Cerebellar nuclear complex (tissue), 1 donor: ENCODE measurements at places on chromosomes 11 and 22.

GRCh38 chr11:20894296-20894695 lies 224.9 kb downstream of the NELL1 start:
- DNase-seq, result no peak

- DNase-seq, result no peak
Observed at GRCh38 chr11:66183494-66184048, 84.9 kb upstream of the RAB1B start.

GRCh38 chr11:58509748-58510147 lies 1.8 kb upstream of the OR5B21 start:
- DNase-seq, result no peak

DNA sequence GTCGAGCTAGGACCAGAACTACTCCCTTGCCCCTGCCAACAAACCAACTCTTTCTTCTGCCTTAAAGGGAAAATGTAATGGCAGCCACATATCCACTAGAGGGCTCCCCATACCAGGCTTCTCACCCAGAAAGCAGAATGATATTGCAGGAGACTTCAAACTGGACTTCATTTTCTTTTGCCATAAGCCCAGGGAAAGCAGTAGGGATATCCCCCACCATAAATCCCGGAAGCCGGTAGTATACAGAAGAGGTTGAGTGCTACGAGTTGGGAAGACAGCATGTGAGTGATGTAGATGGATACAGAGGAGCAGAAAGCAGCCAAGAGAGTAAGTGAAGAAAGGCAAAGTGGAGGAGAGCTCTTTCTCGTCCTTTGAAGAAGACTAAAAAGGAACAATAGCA lies 12.1 kb downstream of the PLAAT5 start:
- DNase-seq, result no peak

- no peak for DNase-seq
Observed at GRCh38 chr11:1969035-1969434, 21.9 kb downstream of the MRPL23 start.

- DNase-seq, result no peak
Observed at GRCh38 chr11:88398372-88398771, 60.8 kb upstream of the CTSC start.

DNA sequence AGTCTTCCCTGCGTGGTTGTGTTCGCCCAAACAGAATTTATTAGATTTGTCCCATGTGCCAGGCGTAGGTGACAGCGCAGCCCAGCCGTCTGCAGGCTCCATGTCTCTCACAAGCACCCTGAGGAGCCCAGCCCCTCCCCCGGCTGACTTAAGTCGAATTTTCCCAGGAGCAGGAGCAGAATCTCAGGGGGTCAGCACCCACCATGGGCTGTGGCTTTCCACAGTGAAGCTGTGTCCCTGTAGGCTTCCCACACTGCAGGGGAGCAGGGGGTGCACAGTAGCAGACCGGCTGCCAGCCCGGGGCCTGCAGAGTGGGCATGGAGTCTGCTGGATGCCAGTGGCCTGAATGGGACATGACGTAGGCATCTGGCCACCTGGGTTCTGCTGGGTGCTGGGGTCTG lies 16.0 kb downstream of the PARVG start:
- DNase-seq, result no peak

DNA sequence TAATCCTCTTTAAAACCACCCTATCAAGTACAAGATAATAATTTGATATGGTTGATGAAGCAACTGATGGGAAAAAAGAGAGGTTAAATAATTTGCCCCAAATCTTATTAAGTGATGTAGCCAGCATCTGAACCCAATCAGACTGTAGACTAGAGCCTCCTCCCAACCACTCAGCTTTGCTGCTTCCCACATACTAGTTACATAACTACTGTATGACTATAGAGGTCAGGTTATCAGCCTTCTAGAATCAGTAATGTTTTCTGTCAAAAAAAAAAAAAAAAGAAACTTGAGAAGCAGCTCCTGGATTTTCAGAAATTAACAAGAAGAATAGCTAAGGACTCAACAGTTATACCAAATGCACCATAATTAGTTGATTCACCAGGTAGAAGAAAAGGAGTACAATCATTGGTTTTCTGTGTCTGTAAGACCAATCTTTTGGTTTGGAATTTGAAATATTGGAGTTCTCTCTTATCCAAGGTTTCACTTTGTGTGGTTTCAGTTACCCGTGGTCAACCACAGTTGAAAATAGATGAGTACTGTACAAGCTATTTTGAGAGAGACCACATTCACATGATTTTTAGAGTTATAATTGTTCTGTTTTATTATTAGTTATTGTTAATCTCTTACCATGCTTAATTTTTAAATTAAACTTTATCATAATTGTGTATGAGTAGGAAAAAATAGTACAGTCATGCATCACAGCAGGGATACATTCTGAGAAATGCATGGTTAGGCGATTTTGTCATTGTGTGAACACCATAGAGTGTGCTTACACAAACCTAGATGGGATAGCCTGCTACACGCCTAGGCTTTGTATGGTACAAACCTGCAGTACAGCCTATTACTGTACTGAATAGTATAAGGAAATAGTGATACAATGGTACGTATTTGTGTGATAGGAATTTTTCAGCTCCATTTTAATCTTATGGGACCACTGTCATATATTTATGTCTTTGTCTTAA lies 72.2 kb downstream of the PDHX start:
- DNase-seq, result no peak

- DNase-seq, result no peak
Observed at GRCh38 chr11:19892387-19892786, 179.8 kb downstream of the NAV2 start.

DNA sequence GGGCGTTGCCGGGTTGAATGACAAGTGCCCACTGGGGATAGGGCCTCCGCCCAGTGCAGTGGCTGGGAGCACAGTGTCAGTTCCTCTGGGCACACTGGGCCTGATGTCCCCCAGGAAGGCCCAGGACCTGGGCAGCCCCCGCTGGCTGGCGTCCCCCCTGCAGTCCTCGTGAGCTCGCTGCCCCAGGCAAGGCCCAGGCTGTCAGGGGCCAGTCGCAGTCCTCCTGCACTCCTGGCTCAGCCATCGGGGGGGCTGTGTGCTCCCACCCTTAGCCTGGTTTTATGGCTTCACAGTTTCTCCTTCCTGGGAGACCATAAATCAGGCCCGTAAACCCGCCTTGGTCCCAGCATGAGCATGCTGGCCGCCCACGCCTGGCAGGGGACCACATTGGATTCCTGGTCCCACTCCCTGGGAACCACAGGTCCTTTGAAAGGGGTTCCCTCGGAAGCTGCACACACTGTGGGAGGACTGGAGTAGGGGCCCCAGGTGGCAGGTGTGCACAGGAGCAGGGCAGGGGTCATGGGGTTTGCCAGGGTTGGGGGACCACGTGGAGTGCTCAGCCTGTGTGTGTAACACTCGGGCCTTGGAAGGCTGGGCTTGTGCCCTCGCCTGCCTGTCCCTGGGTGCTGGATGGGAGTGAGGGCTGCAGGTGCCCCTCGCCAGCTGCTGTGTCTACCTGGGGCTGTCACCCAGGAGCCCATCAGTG lies 113.6 kb downstream of the KCNQ1OT1 start:
- no peak for DNase-seq

DNA sequence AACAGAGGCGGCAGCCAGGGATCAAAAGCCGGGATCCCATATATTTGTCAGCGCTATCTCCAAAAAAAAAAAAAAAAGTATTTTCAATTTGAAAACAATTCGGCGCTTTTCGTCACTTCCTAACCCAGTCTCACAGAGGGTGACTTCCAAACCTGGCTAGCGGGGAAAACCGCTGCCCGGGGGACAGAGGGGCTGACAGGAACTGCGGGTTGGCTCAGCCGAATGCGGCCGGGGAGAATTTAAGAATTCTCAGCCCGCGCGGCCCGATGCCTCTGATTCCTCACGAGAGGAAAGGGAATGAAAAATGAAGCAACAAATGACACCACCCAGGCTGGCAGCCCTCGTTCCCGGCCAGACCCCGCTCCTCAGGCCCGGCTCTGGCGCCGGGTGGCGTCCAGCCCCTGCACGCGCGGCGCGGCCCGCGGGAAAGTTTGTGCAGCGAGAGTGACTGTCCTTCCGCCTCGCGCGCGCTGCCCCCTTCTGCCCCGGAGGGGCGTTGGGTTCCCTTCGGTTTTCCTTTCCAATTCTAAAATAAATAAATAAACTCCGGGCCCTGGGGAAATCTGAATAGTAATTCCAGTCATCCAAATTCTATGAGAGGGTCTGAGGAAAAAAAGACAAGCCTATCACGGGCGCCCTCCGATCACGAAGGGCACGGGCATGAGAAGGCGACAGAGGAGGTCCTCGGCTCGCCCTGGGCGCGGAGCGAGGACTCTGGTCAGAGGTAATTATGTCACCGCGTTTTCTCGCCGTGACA lies 4.8 kb upstream of the PAX6 start:
- DNase-seq, result no peak

DNA sequence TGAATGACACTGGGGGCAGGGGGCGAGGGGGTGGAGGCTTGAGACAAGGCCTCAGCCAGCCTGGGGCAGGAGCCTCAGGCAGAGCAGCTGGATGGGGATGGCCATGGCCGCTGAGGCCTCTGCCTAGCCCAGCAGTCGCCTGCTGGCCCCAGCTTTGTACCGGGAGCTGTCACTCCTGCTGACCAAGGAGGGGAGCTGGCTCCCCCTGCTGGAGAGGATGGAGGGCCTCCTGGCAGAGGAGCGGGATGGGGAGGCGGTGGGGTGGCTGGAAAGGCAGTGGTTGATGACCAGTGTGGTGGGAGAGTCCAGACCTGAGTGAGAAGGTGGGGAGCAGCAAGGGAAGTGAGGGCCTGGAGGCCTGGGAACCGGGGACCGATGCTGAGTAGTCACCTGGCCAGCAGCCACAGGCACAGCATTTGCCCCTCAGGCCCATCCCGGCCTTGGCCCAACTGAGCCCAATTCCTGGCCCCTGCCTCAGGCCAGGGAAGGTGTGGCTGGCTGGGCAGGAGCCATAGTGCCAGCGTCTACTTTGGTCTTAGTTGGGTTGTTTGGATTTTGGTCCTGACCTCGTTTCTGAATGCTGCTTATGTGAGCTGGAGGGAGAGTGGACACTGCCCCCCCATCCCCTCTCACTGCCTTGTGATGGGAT lies 6.0 kb upstream of the SUSD2 start:
- no peak for DNase-seq

DNA sequence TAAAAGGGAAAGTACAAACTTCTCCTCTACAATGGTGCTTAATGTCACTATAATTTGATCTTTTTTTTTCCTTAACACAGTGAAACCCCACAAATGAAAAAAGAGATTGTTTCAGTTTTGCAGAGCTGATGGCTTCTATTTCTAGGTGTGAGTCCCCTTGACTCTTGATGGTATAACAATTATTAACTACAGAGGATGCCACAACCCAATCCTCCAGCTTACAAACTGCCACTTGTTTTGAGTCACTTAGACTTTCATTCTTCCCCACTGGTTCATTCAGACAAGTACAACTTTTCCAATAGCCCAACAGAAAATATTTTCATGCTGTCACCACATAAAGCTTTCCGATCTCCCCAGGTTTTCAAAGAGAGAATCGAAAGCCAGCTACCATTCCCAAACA lies 812.2 kb downstream of the LRRC4C start:
- DNase-seq, result no peak

DNA sequence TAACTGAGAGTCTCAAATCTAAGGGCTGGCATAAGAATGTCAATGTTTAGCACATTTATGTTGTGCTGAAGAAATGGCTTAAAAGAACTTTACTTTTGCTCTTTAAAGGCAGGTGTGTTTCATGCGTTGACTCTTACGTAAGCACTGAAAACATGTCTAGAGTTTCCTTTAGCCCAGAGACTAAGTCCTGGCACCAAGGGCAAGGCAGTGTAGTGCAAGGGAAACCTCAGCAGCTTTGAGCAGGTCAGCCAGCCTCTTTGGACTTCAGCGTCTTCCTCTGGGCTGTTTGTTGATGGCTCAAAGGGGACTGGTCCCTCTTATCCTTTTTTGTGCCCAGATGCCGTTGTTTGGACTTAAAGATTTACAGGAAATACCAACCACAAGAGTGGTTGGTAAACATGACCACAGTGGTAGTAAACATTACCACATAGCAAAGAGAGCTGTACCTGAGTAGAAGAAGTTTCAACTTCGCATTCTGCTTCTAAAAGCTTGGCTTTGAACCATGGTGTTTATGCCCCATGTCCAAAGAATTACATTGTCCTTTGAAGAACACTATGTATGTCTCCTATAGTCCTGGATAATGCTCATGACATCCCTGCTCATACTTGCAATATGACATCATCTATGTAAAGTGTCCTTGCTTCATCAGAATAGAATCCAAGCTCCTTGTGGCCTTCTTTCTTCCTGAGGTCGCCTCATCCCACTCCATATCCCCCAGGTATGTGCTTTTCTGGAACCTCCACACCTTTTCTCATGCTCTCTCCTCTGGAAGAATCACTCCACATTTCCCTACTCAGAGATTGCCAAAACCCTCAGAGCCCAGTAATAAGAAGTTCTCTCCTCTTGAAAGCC lies 23.5 kb downstream of the TENM4 start:
- no peak for DNase-seq

DNA sequence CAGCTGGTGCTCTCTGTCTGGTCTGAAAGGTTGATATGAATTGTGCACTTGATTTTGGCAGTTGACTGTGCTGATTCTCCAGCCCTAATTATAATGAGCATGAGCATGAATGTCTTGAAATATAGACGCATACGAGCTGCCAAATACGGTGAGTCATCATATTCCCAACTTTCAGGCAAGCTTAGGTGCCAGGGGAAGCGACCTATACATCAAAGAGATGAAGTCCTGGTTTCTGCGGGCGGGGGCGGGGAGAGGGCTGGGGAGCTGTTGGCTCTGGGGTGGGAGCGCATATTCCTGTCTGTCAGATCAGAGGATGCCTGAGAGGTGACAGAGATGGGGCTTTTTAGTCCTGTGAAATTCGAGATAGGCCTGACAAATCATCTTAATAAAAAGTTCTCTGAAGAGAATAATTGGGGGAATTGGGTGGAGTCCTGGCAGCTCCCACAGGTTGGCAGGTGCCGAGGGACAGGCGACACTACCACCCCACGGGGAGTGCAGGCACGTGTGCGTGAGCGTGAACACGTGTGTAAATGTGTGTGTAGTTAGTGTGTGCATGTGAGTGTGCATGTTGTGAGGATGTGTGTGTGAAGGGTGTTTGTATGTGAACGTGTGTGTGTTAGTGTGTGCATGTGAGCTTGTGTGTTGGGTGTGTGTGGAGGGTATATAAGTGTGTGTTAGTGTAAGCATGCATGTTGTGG lies 865.3 kb downstream of the TBC1D22A start:
- no peak for DNase-seq

DNA sequence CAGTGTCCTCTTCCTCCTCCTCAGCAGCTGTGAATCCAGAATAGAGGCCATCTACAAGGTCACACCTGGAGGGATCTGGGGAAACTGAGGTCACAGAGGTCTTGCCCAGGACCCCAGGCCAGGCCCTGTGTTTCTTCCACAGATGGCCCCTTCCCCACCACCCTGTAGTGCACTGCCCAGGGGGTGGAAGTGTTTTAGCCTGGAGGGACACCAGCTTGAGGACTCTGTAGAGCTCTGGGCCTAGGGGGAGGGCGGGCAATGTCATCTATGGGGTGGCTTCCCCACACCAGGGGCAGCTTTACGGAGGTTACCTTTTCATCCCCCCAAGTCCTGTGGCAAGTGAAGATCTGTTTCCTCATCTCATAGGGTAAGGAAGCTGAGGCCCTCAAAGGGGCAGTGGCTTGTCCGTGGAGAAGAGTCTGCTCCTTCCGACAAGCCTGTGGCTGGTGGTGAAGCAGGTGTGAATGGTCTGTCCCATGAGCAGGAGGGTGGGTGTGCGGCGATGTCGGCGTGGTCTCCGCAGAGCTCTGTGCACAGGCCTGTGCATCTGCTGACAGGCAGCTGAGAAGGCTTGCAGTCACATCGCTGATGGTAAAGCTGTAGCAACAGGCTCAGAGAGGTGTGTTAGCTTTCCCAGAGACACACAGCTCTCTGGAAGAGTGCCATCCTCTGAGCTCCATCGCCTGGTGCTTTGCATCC lies 74.1 kb upstream of the WNT7B start:
- no peak for DNase-seq

- DNase-seq, result no peak
Observed at GRCh38 chr11:93498161-93498560, 45.0 kb downstream of the SMCO4 start.
